GM12891 (cell line): ENCODE measurements at places on chromosomes 6 and 20.

GRCh38 chr6:125210667-125211066 is 57.1 kb downstream of the TPD52L1 start:
- no peak for DNase-seq

DNA sequence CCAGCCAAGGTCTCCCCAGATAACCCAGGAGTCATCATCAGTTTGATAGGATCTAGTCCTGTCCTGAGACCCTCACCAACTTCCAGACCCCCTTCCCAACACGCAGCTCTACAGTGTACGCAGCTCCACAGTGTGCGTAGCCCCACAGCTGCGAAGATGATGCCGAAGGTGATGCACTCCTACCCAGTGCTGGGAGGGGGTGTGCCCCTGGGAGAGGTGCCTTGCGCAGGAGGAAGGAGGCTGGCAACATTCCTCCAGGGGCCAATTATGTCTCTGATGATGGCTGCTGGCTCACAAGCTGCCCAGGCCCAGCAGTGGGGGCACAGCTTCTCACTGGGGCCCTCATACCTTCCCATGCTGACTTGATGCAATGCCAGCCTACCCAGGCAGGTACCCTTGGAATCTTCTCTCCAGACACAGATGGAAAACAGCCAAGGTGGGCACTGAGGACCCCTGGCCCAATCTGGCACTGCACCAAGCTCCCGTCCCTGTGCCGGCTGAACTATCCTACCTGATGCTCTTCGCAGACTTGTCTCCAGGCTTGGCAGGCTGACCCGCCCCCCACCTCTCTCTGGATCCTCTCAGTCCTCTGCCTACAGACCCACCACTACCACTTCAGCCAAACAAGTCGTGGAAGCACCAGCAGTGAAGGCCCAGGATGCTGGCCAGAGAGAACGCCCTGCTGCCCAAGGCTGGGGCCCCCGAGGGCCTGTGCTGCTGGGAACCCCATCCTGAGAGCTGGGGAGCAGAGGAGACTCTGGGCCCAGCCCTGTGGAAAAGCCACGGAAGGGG is 1.4 kb downstream of the ZNF512B start:
- no peak for DNase-seq

- DNase-seq = no peak
These were observed 38.0 kb downstream of the TGM2 start for GRCh38 chr20:38126932-38127621.

DNA sequence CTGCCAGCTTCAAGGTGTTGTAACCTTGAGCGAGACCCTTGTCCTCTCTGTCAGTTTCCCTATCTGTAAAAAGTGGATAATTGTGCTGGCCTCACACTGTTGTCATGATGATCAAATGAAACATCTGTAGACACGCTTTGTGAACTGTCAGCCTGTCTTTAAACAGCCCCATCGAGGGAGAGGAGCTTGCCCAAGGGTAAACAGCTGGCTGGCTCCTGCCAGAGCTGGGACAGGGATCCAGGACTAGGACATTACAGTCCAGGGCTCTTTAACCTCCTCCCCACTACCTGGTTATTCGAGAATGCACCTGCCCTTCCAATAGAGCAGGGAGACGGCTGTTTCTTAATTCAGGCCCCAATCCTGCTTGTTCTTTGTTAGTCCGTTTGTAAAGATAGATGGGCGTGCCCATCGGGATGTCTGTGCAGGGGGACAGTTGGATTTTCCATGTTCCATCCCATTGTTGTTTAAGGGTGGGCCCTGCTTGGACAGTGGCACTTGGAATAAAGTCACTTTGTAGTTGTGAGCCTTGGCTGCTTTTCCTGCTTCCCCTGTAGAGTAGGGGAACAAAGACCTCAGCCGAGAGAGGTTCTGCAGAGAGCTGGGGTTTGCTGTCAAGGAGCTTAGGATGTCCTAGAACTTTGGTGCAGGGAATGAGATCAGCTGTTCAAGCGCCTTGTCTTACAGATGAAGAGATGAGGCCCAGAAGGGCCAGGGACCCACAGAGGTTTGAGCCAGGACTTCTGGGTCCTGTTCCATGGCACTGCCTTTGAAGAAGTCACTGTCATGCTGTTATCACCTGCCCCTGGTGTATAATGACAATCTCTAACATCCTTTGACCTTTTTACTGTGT is 77.9 kb upstream of the MYL9 start:
- no peak for DNase-seq

DNA sequence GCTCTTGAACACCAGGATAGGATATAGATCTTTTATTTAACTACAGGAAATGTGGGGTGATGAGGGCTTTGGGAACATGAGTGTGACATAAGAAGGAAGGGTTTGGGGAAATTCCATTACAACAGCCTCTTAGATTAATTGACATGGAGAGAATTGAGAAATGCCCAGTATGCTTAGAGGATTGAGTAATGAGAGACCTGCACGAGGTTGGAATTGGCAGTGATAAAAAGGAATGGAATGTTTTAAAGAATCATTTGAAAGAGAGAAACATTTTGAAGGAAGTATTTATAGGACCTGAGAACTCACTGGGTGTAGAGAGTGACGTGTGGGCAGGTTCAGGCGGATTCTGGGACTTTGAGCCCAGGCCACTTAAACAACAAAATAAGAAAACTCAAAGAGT is 227.0 kb downstream of the BMP2 start:
- DNase-seq = no peak

DNA sequence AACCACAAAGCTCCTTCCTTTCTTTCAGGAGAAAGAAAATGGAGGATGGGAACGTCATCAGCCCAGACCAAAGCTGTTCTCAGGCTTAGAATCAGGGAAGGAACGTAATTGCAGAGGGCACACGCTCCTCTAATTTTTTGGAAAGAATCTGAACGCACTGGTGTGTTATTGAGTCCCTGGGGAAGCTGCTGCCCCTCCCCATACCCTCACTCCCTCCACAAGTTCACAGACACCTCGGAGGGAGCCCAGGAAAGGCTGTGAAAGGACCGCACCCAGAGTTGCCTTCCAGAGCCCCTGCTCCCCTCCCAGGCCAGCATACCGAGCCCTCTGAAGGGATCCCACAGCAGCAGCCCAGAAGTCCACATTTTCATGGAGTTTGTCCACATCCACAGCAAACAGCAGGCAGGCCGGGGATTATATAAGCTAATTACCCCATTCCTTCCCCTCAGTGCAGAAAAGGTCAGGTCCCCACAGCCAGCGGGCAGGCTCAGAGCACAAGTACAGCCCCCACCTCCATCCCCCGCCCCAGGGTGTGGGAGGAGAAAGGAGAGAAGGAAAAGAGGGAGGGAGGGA is 53.7 kb downstream of the ANKRD60 start:
- DNase-seq = no peak

DNA sequence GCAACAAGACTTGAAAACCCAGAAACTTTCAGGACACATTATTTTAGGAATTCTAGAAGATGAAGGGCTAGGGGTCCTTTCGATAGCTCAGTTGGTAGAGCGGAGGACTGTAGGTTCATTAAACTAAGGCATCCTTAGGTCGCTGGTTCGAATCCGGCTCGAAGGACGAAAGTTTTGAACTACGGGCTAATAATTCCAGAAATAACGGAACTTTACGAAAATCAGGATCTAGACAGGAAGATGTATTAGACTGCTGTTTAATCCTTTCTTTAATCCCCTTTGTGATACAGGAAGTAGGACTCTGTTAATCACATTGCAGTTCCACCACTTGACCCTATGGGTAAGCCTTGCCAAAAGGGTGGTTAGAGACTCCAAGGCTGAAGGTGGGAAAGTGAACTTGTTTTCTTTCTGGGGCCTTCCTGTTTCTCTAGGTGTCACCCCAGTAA is 21.2 kb upstream of the ABT1 start:
- DNase-seq = no peak
